ENCODE measurements at places on chromosomes 1 and 21. TPM values are rescaled to one million over a fixed set of nuclear protein-coding genes. Genes with fewer than 3 reads are reported as not detected.

GRCh38 chr1:28421744-28422143 lies 52.2 kb downstream of the PHACTR4 start:
- no peak overlapping the region for H3K4me3 ChIP-seq
- H3K4me1 ChIP-seq = peaks cover 4% of the 10 kb centered on the region
- DNase-seq = no peak
- no peaks in the 10 kb centered on the region for H3K27me3 ChIP-seq

DNA sequence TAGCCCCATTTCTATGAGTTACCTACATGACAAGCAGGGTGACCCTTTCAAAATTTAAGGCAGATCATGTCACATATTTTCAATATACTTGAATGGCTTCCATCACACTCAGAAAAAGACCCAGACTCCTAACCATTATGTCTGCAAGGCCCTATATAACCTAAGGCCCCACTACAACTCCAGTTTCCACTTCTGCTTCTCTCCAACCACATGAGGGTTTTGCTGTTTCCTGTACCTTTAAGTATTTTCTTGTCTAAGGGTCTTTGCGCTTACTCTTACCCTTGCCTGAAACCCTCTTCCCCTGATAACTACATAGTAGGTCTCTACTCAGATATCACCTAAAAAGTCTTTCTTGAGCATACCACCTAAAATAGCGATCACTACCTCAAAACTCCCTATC lies 46.1 kb downstream of the SGIP1 start:
- peaks cover 20% of the 10 kb centered on the region for H3K4me1 ChIP-seq
- H3K4me3 ChIP-seq = no peak overlapping the region
- no peaks in the 10 kb centered on the region for H3K36me3 ChIP-seq
- no peaks in the 10 kb centered on the region for H3K27me3 ChIP-seq
- no peak overlapping the region for H3K27ac ChIP-seq

- H3K27ac ChIP-seq = no peak overlapping the region
- H3K27me3 ChIP-seq = no peaks in the 10 kb centered on the region
- H3K4me1 ChIP-seq = peaks cover 25% of the 10 kb centered on the region
- no peaks in the 10 kb centered on the region for H3K36me3 ChIP-seq
Measured at GRCh38 chr1:228168563-228169270, 3.1 kb downstream of the IBA57 start.

GRCh38 chr1:7584643-7585042 lies 186.5 kb upstream of the VAMP3 start:
- H3K4me1 ChIP-seq = no peaks in the 10 kb centered on the region
- H3K27me3 ChIP-seq = no peaks in the 10 kb centered on the region
- no peaks in the 10 kb centered on the region for H3K36me3 ChIP-seq
- no peak overlapping the region for H3K27ac ChIP-seq
- H3K4me3 ChIP-seq = no peak overlapping the region
- DNase-seq = no peak

TMPRSS2 gene
- total RNA-seq = 19.9 TPM

- no peaks in the 10 kb centered on the region for H3K4me1 ChIP-seq
- H3K27ac ChIP-seq = no peak overlapping the region
- H3K36me3 ChIP-seq = no peaks in the 10 kb centered on the region
- H3K27me3 ChIP-seq = no peaks in the 10 kb centered on the region
Measured at GRCh38 chr1:163922743-163923201, 601.0 kb downstream of the NUF2 start.

GRCh38 chr1:95118067-95118499 lies 928 bp downstream of the TLCD4 start:
- H3K27me3 ChIP-seq = no peaks in the 10 kb centered on the region
- no peaks in the 10 kb centered on the region for H3K36me3 ChIP-seq
- peak overlapping the region; percentile 26 for H3K27ac ChIP-seq
- peaks cover 12% of the 10 kb centered on the region for H3K4me1 ChIP-seq
- peak overlapping the region; percentile 77 for H3K4me3 ChIP-seq

DNA sequence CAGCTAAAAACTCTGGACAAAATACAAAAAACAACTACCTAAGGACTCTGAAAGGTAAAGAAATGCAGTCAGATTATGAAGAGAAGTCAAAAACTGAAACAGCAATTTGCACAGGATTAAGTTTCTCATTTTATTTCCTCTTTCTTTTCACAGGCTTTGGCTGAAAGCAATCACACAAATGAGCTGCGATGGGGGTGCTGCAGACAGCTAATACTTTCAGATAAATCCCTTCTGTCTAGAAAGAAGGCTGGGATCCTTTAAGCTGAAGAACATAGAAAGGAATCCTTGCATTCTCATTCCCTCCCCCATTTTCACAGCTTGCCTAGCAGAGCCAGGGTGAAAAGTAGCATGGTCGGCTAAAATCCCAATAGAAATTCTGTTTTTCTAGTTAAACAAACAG lies 32.0 kb upstream of the PRDX6 start:
- no peaks in the 10 kb centered on the region for H3K36me3 ChIP-seq
- H3K4me1 ChIP-seq = no peaks in the 10 kb centered on the region
- no peaks in the 10 kb centered on the region for H3K27me3 ChIP-seq
- DNase-seq = no peak
- H3K27ac ChIP-seq = no peak overlapping the region

- H3K27me3 ChIP-seq = no peaks in the 10 kb centered on the region
- no peak overlapping the region for H3K4me3 ChIP-seq
- no peaks in the 10 kb centered on the region for H3K36me3 ChIP-seq
- no peak for DNase-seq
- no peaks in the 10 kb centered on the region for H3K4me1 ChIP-seq
Measured at GRCh38 chr1:39992234-39992633, 37.3 kb downstream of the MFSD2A start.

- DNase-seq = no peak
- H3K27ac ChIP-seq = no peak overlapping the region
- H3K4me1 ChIP-seq = no peaks in the 10 kb centered on the region
- no peak overlapping the region for H3K4me3 ChIP-seq
- no peaks in the 10 kb centered on the region for H3K27me3 ChIP-seq
Measured at GRCh38 chr1:176950736-176951324, 213.7 kb downstream of the ASTN1 start.

GRCh38 chr1:94753171-94753972 lies 66.8 kb upstream of the SLC44A3 start:
- no peaks in the 10 kb centered on the region for H3K36me3 ChIP-seq
- H3K4me1 ChIP-seq = peaks cover 19% of the 10 kb centered on the region
- no peak overlapping the region for H3K27ac ChIP-seq
- no peaks in the 10 kb centered on the region for H3K27me3 ChIP-seq
- H3K4me3 ChIP-seq = no peak overlapping the region

DNA sequence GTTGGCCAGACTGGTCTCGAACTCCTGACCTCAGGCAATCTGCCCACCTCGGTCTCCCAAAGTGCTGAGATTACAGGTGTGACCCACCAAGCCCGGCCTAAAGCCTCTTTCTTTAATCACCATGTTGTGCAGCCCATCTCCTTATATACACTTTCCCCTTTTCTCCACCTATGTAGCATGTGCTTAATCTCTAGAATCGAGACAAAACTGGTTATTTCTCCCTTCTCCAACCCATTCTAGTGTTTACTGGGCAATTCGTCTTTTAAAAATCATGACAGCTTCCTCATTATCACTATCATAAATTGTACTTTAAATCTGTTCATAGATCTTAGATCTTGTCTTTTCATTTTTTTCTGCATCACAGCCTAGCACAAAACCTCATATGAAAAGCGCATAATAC lies 285.7 kb downstream of the PDE4B start:
- H3K36me3 ChIP-seq = no peaks in the 10 kb centered on the region
- no peak for DNase-seq
- H3K27ac ChIP-seq = no peak overlapping the region
- no peaks in the 10 kb centered on the region for H3K4me1 ChIP-seq

- no peak overlapping the region for H3K27ac ChIP-seq
- no peak for DNase-seq
- no peaks in the 10 kb centered on the region for H3K36me3 ChIP-seq
- no peak overlapping the region for H3K4me3 ChIP-seq
Measured at GRCh38 chr1:63342402-63342801, 20.0 kb downstream of the FOXD3 start.
